ENCODE measurements at places on chromosomes 6 and 20. TPM values are rescaled to one million over a fixed set of nuclear protein-coding genes. Genes with fewer than 3 reads are reported as not detected.

- no peak for DNase-seq
Measured at GRCh38 chr6:121549736-121550135, 114.3 kb downstream of the GJA1 start.

- peak; percentile 70 for DNase-seq
Measured at GRCh38 chr20:63854069-63854765, 7.1 kb upstream of the ABHD16B start.

TMEM244 gene
- total RNA-seq: not detected

- no peak for DNase-seq
Measured at GRCh38 chr6:113433335-113433991, 423.7 kb upstream of the MARCKS start.

OOEP gene
- not detected for total RNA-seq

- no peak for DNase-seq
Measured at GRCh38 chr6:17886891-17887290, 100.5 kb downstream of the KIF13A start.

DNA sequence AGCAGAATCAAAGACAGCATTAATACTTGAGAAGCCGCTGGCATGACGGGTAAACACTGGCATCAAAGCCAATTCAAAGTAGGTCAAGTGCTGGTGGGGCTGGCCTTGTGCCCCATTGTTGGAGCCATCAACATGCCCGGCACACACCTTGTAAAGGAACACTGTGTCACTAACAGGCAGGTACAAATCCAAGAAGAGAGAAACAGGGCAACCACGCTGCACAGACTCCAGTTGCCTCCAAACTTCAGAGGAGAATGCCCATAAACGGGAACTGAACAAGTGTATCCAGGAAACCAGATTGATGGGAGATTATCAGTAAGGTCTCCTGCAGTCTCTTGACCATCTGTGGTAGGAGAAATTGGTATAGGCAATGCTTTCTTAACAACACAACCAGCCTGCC, 127.0 kb upstream of the STXBP5 start:
- DNase-seq: no peak

DNA sequence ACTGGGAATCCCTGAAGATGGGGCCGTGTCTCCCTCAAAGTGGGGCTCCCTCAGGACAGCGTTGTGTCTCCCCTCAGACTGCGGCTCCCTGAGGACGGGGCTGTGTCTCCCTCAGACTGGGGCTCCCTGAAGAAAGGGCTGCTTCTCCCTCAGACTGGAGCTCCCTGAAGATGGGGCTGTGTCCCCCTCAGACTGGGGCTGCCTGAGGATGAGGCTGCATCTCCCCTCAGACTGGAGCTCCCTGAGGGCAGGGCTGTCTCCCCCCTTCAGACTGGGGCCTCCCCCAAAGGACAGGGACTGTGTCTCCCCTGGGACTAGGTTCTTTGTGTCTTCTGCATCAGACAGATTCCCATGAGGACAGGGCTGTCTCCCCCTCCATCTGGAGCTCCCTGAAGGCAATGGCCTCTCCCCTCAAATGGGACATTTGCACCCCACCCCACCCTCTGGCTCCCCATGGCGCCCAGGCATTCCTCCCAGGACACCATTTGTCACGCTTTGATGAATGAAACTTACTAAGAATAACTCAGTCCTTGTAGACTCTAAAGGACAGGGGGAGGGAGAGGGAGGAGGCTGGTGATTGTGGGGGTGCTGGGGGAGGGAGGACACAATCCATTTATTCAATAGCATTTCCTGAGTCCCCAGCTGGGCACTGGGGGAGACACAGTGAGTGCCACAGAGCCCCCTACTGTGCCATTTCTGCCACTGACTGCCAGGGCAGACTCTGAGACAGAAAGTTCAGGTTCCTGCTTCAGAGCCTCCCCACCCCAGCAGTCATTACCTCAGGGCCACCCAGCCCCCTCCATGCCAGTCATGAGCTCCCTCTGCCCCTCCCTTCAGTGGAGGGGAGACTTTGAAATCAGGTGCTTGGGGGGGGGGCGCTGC, 122.4 kb downstream of the MRPL14 start:
- peak; percentile 69 for DNase-seq

- DNase-seq: peak; percentile 91
Measured at GRCh38 chr6:101396548-101397173, 3.2 kb downstream of the GRIK2 start.

XKR7 gene
- 2.1 TPM for total RNA-seq

GRCh38 chr6:26595669-26596269, 984 bp upstream of the ABT1 start:
- DNase-seq: peak; percentile 97

Data from endodermal cell (in vitro differentiated cells).